ENCODE measurements at places on chromosomes 5 and 9. TPM values are rescaled to one million over a fixed set of nuclear protein-coding genes. Genes with fewer than 3 reads are reported as not detected.

The WHRN gene
- polyA plus RNA-seq = 1.5 TPM

The SPINK13 gene
- polyA plus RNA-seq = not detected

The ANKRD55 gene
- not detected for polyA plus RNA-seq

The DNAI1 gene
- polyA plus RNA-seq = not detected

The PTGES gene
- polyA plus RNA-seq = 16.4 TPM

The ADAMTS2 gene
- polyA plus RNA-seq = 80.0 TPM

The FYB1 gene
- polyA plus RNA-seq = 0.09 TPM

The BRD8 gene
- 56.8 TPM for polyA plus RNA-seq

The PCDHA10 gene
- polyA plus RNA-seq = 0.02 TPM

The STPG3 gene
- polyA plus RNA-seq = not detected

The COL15A1 gene
- polyA plus RNA-seq = 74.5 TPM

Measured in BJ (cell line).